ENCODE measurements at places on chromosomes 2 and 18. TPM values are rescaled to one million over a fixed set of nuclear protein-coding genes. Genes with fewer than 3 reads are reported as not detected.

MERTK gene
- total RNA-seq = 8.4 TPM

TBR1 gene
- 4.3 TPM for total RNA-seq

DNA sequence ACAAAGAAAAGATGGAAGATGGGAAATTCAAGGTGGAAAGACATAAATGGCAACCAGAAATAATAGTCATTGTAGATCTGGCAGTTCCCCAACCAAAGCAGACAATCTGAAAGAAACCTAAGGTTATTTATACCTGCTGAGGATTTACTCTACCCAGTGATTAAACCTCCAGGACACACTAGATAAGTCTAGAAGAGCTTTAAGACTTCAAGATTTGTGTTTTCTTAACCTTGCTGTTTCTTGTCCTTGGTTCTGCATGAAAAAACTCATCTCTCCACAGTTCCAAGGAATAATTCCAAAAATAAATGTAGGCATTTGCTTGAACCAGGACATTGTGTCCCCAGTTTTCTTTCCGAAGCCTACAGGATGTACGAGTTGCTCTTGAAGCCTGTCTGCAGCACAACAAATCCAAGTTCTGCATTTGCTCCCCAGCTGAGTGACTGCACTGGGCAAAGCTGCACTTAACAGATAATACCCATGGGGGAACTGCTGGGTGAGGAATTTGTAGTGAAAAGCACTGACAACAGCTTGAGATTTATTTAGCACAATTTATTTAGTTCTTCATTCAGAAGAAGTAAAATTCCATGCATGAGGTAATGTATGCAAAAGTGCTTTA, 19.8 kb downstream of the DTNA start:
- peak; percentile 69 for DNase-seq

- DNase-seq = no peak
These were observed 146.6 kb downstream of the ERBB4 start for GRCh38 chr2:212392043-212392442.

- peak; percentile 93 for DNase-seq
These were observed 1.8 kb upstream of the SATB2 start for GRCh38 chr2:199459286-199460100.

- DNase-seq = no peak
These were observed 16.3 kb downstream of the ODC1 start for GRCh38 chr2:10431797-10432196.

DNA sequence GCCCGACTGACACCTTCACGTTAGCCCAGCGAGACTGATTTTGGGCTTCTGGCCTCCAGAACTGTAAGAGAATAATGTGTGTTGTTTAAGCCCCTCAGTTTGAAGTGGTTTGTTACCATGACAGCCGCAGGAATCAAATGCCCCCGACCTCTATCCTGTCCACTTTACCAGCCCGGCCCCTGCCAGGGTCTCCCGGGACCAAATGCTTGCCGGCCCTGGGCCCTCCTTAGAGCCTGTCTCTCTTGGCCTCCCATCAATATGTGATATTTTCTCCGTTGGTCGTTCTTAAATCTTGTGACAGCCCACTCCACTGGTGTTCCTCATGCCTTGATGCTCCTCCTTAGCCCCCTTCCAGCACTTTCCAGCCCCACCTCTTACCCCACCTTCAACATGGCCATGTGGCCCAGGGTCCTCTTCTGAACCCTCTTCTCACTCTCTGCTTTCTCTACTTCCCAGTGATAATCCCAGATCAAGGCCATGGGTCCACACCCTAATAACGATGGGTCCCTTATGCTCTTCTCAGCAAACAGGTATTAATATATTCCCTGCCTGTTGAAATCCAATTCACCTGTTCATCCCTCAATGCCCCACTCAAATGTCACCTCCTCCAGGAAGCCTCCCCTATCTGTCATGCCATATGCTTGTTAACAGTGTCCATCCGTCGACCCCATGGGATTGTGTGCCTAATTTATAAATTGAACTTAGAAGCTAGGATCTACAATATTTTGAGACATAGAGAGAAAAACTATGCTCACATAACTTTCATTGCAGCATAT, 192.8 kb downstream of the ZFP36L2 start:
- DNase-seq = no peak

DNA sequence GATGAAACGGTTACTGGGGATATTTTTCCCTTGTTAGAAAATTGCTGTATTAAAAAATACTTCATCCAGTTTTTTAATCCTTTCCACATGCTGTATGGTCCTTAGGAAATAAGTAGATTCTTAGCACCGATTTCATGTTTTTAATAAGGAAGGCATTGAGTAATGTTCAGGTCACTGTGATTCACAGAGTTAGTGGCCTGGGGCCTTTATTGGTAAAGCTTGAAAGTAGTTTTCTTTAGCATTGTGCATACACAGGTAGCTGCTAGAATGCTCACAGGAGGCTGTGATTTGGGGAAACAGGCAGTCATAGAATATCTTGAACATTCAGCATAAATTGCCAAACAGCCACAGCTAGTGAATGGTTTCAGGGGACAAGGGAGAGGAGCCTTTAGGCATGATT, 79.8 kb downstream of the XRCC5 start:
- no peak for DNase-seq

All from umbilical cord (tissue), 2 donors.